ENCODE measurements at places on chromosomes 2 and 18.

GRCh38 chr18:22933206-22933965 is at the start of gene RBBP8:
TSS of gene RBBP8 (plus strand) at chr18:22933328. CDS start at chr18:22936852, 3,524 bp downstream.
- peak; percentile 62 for DNase-seq

DNA sequence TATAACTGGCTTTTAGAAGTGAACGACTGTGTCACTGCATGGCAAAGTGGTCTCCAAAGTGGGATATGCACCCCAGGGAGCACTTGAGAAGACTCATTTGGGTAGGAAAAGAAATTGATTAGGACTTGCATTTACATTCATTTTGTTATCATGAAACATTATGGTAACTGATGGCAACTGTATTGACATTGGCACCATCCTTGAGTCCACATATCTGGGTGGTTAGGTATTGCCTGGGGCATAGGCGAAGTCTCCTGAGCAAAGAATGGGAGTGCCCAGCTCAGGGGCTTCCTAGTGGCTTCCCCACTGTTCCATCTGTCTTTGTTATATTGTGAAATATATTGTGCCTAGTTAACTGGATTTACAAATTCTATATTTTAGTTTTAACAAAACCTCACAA is 29.2 kb downstream of the SPATS2L start:
- DNase-seq = no peak

GRCh38 chr2:224753743-224754540 is 37.8 kb upstream of the CCDC195 start:
- DNase-seq = no peak

- DNase-seq = no peak
These were observed 309.1 kb upstream of the CYRIA start for GRCh38 chr2:16974688-16975087.

DNA sequence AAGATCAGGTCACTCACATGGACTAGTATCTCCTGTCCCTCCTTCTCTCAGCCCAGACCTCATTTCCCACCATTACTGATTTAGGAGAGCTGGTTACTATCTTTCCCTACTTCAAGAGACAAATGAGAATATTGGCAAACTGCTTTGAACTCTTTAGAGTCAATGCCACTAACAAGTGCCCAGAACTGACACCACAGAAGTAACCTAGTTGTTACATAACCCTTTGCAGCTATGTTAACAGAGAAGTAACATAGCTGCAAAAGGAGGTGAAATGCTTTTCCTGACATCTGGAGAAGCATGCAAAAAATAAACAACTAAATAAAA is 30.0 kb downstream of the TGFA start:
- no peak for DNase-seq

GRCh38 chr2:152594022-152594766 is 123.1 kb downstream of the PRPF40A start:
- DNase-seq = no peak

- DNase-seq = no peak
These were observed 188.4 kb downstream of the MYO5B start for GRCh38 chr18:50006470-50007046.

GRCh38 chr2:48145845-48146452 is 239.7 kb upstream of the FBXO11 start:
- no peak for DNase-seq

- no peak for DNase-seq
These were observed 31.7 kb downstream of the CLHC1 start for GRCh38 chr2:55200416-55200815.

GRCh38 chr2:529424-529823 is 147.8 kb downstream of the TMEM18 start:
- DNase-seq = no peak

DNA sequence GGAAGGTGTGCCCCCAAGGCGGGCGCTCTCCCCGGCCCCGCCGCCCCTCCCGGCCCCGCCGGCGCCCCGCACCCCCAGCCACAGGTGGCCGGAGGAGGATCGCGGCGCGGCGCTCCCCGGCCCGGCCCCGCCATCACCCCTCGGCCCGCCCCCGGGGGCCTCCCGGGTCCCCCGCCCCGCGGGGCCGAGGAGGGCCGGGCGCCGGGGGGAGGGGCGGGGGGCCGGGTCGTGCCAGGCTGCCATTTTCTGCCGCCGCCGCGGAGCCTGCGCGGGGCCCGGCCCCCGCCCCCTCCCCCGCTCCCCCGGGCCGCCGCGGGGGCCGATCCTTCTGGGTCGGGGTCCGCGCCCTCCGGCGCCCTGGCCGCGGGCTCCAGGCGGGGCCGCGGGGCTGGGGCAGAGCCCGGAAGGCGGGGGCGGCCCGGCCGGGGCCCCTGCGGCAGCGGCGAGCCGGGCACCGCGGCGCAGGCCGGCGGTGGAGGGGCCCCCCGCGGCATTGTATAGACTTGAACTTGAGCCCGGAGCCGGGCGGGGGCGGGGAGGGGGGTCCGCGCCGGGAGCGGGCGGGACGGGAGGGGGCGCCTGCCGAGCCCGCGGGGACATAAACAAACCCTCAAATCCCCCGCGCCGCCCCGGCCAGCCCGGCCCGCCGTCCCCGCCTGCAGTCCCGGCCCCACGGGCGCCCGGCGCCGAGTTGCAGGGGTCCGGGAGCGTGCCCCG is 556 bp downstream of the DNMT3A start:
- no peak for DNase-seq

- no peak for DNase-seq
These were observed 495.8 kb downstream of the NRXN1 start for GRCh38 chr2:50535971-50536759.

DNA sequence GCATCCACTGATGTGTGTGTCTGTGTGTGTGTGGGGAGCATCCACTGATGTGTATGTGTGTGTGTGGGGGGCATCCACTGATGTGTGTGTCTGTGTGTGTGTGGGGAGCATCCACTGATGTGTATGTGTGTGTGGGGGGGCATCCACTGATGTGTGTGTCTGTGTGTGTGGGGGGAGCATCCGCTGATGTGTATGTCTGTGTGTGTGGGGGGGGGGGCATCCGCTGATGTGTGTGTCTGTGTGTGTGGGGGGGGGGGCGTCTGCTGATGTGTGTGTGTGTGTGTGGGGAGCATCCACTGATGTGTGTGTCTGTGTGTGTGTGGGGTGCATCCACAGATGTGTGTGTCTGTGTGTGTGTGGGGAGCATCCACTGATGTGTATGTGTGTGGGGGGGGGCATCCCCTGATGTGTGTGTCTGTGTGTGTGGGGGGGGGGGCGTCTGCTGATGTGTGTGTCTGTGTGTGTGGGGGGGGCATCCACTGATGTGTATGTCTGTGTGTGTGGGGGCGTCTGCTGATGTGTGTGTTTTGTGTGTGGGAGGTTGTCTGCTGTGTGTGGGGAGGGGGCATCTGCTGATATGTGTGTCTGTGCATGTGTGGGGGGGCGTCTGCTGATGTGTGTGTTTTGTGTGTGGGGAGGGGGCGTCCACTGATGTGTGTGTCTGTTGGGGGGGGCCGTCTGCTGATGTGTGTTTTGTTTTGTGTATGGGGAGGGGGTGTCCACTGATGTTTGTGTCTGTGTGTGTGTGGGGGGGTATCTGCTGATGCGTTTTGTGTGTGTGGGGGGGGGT is 125.9 kb downstream of the NFATC1 start:
- DNase-seq = no peak

- no peak for DNase-seq
These were observed 86.4 kb downstream of the SKA1 start for GRCh38 chr18:50461251-50461650.

DNA sequence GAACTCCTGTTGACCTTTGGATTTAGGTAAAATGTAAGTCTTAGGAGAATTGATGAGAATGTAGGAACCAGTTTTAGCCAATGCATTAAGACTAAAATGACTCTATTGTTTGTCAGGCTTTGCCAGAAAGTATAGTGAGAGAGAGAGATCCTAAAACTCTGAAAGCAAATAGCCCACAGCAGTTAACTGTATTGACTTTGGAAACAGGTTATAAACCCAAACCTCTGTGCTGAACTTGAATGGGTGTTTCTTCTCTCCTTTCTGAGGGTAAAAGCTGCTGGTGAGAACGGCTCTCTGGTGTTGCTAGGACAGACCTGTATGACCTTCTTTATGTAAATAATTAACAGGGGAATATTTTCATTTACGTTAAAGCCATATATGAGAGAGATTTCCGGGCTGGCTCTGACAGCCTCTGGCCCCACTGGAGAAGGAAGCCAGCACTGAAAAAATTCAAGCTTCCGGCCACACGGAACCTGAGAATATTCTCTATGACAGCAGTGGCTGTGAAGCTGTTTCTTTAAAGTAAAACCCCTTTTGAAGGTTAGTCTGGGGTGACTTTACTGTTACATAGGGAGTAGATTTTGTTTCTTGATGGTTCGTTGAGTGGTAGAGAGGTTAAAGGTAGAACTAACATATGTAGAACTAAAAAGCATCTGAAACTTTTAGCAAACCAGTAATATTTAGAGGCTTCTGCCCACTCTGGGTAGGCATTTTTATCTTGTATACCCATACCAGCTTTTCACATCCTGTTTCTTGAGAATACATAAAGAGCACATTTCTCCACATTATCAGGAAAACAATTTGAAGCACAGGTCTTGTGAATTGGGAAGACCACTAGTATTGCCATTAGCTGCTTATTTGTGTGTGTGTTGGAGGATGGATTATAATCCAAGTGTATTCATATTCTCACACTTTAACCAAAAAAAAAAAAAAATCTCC is 123.8 kb downstream of the SPTBN1 start:
- DNase-seq = no peak

DNA sequence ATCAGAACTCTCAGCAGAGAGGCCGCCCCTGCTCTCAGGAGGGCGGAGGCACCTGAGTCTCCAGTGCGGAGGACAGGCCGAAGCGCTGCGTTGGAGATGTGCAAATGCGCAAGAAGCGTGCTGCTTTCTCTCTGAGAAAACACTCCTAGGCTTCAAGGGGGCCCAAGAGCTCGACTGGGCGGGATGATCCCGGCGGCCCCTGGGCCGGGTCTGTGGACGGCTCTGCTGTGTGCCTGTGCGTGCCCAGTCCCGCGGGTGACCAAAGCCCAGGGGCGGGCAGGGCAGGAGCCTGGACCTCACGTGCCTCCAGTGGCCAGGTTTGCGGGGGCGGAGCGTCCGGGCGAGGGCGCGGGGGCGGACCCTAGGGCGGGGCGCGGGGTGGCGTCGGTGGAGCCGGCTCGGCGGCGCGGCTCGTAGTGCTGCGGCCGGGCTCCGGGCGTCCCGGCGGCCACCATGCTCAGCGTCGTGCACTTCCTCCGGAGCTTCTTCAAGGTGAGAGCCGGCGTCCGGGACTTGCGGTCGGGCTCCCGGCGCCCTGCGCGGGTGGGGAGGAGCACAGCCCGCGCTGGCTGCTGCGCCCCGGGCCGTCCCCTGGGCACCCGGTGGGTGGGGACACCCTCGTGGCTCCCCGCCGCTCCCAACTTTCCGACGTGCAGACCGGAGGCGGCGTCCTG is at the start of gene ARHGEF4:
Gene ARHGEF4, plus strand, starts transcription at position 414 of the 674 bp plus-strand sequence. Its CDS starts 40 bp downstream, at position 454.
- DNase-seq = no peak

DNA sequence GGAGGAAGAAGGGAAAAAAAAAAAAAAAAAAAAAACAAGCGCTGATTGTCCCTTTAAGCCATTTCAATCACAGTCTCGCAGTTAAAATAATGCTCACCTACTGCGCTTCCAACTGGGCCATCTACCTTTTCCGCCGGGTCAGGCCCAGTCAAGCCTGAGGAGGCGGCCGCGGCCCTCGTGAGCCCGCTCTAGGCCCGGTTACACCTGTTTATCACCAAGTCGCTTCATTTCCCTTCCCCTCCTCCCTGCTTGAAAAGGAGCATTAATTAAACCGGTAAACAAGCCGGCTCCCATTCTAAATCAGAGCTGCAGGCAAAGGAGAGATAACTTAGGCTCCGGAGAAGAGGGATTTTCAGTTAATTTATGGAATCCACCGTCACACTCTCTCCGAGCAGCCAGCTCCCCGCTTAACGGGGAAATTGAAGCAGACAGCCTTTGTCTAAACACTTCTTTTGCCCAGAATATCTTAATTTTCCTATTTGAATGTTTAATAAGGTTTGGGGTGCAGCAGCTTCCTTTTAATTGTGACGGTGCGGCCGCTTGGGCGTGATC is 140.1 kb upstream of the SIX3 start:
- DNase-seq = no peak

DNA sequence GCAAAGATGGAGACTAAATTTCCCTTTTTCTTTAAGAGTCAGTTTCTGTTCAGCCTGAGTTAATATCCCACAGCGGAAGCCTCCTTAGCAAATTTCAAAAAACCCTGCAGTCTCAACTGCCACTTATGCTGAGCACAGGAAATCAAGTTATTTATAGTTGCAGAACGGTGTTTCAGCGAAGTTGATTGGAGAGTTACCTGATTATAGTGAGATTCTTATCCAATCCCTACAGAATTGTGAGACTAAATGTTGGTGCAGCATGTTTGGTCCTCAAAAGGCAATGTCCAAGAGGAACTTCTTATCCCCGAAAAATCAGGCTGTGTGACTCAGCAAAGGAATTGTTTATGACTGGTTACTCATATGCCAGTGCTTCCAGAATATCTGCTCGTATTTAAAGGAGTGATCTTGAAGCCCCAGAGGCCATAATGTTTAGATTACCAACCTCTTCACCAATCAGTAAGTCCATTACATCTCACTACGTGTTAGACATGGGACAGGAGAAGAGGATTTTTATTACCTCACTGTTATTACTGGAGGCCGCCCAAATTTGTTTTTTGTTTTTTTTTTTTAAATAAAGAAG is 67.9 kb downstream of the LRRFIP1 start:
- no peak for DNase-seq

DNA sequence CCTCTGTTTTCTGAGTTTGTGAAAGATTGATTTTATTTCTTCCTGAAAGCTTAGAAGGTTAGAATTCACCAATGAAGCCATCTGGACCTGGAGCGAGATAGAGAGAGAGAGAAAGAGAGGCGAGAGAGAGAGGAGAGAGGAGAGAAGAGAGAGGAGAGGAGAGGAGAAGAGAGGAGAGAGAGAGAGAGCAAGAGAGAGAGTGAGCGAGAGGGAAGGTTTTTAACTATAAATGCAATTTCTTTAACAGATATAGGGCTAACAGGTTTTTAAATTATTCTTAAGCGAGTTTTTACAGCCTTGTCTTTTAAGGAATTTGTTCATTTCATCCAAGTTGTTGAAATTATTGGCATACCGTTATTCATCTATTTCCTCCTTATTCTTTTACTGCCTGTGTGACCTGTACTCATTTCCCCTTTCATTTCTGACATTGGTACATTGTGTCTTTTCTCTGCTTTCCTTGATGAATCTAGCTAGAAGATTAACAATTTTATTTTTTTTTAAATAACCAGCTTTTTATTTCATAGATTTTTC is 56.1 kb downstream of the BABAM2 start:
- no peak for DNase-seq

DNA sequence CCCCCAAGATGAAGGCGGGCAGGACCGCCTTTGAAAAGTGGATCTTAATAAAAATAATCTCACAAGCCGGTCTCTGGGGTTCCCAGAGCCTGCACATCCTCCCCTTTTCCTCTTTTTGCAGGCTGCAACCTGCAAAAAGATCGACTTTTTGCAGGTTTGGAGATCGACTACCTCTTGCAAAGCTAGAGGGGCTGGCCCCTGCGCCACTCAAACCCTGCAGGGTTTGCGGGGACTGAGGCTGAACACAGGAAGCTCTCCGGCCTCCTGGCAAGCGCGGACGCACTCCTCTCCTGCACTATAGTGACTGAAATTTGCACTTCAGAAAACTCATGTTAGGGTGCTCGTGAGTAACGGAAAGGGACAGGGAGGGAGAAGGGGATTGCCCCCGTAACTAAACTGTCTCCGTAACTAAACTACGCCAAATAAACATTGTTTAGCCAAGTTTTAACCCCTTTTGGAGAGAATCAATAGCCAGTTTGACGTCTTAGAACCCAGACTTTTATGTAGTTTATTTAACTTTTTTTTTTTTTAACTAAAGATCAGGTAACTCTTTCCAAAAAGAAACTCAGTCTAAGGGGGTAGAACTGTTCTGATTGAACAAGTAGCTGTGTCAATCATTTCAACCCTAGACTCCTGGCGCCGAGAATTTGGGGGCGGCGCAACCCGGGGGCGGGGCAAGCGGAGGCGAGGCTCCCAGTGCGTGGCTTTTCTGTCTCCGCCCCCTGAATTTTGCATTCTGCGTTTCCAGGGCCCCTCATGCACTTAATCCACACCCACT is 2.5 kb downstream of the IGFBP5 start:
- DNase-seq = peak; percentile 31
